ENCODE measurements at places on chromosomes 11 and 22.
A peak's percentile ranks its signal among the peaks of the same experiment; 100 is the strongest.

GRCh38 chr22:41308054-41308453 is 6.7 kb downstream of the ZC3H7B start:
- no peak for DNase-seq

DNA sequence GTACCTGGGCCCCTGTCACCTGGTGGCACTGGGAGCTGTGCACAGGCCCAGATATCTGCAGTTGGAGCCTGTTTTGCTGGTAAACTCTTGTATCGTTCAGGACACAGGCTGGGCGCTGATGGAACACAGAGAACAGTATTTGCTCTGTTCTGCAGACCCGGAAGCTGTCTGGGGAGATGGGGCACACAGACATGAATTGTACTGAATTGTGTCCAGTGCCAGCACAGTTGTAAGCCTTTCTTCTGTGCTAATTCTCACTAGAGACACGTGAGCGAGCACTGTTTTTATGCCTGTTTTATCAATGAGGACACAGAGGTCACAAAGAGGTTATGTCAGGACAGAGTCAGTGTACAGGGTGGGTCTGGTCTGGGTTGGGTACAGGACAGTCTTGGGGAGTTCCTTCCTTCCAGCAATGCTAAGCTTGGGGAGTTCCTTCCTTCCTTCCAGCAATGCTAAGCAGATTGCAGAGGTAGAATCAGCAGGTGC is 24.4 kb upstream of the ACR start:
- DNase-seq, result no peak

DNA sequence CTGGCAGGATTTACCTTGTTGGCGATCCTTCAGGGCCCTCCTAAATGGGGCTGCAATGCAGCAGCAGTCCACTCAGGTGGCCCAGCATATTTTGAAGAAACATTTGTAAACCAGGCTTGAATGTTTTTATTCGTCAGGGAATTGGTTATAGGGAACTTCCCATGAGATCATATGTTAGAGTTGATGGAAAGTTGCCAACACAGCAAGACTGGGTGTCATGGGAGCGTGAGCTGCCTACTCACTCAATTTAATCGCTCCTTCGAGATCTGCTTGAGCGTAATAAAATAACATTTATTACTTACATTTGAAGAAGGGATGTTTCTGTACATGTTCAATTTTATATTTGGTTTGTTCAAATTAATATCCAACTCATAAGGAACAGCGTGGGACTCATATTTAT is 19.4 kb downstream of the OR2AT4 start:
- DNase-seq, result no peak

DNA sequence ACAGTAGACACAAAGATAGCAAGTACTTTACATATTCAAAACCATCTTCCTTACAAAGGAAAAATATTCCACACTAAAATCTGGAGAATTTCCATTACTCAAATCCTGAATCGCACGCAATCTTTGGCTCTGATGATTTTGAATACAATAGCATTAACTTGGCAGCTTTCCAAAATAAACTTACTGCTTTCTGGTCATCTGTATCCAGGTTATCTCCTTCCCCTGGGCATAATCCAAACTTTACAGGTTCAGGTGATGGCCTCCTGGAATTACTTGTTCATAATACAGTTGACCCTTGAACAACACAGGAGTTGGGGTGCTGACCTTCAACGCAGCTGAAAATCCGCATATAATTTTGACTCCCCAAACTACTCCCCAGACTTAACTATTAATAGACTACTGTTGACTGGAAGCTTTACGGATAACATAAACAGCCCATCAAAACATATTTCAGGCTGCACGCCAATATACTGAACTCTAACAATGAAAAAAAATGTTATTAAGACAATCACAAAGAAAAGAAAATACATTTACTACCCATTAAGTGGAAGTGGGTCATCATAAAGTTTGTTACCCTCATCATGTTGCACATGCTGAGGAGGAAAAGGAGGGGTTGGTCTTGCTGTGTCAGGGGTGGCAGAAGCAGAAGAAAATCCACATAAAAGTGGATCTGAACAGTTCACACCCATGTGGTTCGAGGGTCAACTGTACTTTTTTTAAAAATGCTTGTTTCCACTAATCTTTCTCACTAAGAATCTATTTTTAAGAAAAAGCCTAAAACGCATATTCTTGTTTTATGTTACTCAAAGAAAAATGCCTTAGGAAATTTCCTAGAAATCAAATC is 6.5 kb downstream of the MTMR2 start:
- no peak for DNase-seq

GRCh38 chr11:71548716-71549151 is 514 bp downstream of the KRTAP5-9 start:
- DNase-seq, result no peak

- DNase-seq, result no peak
These were observed 406.0 kb downstream of the TMEM135 start for GRCh38 chr11:87443707-87444106.

DNA sequence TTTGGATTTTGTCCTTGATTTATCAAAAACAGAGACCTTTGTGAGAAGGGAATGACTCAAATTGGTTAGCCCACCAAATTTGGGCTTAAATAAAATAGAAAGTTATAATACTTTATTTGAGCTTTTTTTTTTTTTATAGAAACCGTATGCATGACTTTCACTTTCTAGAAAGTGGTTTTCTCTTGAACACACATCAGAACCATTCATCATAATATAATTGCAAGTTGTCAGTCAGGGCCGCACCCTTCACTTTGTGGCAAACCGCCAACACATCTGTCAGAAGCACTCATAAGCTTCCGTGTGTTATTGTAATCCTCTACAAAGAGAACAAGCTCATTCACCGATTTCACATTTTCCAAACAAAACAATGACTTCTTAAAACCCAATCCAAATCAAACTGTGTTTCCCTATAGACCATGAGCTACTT is 76.1 kb downstream of the SOX6 start:
- DNase-seq, result no peak

GRCh38 chr22:44398856-44399837 is 86.4 kb upstream of the SHISAL1 start:
- no peak for DNase-seq

- DNase-seq, result no peak
These were observed 1.7 kb downstream of the NCF4 start for GRCh38 chr22:36862251-36863242.

GRCh38 chr11:76030968-76031590 is 175.2 kb downstream of the WNT11 start:
- DNase-seq, result no peak

DNA sequence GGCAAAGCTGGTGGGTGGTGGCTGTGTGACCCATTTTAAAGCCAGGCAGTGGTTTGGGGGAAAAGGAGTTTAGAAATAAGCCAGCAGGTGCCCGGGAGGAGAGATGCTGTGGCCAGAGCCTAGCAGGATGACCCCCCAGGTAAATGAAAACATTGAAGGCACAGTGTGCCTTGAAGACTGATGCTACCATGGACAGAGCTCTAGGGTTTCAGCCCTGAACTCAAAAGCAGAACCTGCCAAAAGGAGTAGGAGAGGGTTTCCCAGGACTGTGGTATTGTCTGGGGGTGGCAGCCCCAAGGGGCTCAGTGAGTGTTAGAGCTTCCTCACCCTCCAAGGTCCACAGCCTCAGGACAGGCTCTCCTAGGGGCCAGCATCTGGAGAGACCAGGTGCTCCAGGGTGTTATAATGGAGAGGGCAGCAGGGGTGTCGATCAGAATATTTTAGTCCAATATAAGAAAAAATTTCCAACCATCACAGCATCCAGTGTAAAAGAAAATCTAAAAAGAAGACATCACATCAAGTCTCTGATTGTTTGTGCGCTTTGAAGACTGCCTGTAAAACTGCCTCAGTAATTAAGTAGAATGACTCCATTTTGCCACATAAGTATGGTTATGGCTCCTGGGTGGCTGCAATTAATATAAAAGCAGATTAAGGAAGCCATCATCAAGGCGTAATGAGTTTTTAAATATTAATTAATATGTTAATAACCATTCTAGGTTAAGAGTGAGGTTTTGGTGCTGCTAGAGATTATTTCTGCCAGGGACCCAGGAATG is 88.6 kb upstream of the LMO1 start:
- no peak for DNase-seq

DNA sequence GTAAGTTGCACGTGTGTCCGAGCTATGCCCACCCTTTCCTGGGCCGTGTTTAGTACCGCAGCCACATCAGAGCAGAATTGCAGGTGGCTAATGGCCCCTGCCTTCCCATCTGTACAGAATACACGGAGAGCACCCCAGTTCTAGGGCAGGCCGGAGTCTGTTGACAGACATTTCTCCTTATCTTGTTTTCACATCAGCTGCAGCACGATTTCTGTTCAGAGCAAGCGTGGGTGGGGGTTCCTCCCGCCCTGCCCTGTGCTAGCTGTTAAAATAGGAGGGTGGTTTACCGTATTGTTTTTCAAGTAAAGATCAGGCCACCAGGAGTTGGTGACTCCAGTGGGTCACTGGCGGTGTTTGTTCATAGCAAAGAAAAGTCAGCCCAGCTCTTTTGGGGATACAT is 41.1 kb downstream of the UBASH3B start:
- peak; percentile 35 for DNase-seq

Measured in activated CD8-positive, alpha-beta memory T cell treated with anti-CD3 and anti-CD28 coated beads for 1 hour (primary cell).